ENCODE measurements at places on chromosomes 5 and 9. TPM values are rescaled to one million over a fixed set of nuclear protein-coding genes. Genes with fewer than 3 reads are reported as not detected.

- peak; percentile 33 for DNase-seq
These were observed 671 bp downstream of the LRRC26 start for GRCh38 chr9:137168904-137169856.

ORM2 gene
- not detected for polyA plus RNA-seq

DNA sequence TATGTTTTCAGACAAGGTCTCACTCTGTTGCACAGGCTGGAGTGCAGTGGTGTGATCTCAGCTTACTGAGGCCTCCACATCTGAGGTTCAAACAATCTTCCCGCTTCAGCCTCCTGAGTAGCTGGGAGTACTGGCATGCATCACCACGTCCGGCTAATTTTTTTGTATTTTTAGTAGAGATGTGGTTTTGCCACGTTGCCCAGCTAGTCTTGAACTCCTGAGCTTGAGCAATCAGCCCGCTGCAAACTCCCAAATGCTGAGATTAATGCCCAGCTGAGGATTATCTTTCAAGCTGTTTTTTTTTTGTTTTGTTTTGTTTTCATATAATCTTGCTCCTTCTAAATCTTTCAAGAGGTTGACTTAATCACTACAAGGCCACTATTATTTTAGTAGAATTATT, 47.3 kb upstream of the SLC28A3 start:
- DNase-seq, result no peak

ZDHHC11 gene
- polyA plus RNA-seq, result 10.1 TPM

FREM1 gene
- polyA plus RNA-seq, result 240 TPM

KIF4B gene
- polyA plus RNA-seq, result 0.30 TPM

DNA sequence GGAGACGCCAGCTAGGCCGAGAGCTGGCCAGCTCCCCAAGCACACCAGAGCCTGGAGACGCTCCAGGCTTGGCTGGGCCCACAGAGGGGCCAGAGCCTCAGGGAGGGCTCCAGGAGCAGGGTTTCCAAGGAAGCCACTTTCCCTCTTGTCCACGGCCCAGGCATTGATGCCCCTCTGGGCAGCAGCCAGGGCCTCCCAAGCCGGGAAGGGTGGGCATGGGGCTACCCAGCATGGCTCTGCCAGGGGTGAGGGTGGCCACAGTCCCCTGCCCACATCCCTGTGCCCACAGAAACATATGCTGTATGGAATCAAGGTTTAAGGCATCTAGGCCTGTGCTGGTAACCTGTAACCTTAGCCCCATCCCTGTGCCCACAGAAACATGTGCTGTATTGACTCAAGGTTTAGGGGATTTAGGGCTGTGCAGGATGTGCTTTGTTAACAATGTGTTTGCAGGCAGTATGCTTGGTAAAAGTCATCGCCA, 1.5 kb upstream of the DPP7 start:
- no peak for DNase-seq

- no peak for DNase-seq
These were observed 33.2 kb downstream of the HMCN2 start for GRCh38 chr9:130298662-130299279.

All from renal cortex interstitium (tissue), 15 donors.